ENCODE measurements at places on chromosomes 3 and 15. TPM values are rescaled to one million over a fixed set of nuclear protein-coding genes. Genes with fewer than 3 reads are reported as not detected.
A peak's percentile ranks its signal among the peaks of the same experiment; 100 is the strongest.

The ENTPD3 gene
- not detected for total RNA-seq

DNA sequence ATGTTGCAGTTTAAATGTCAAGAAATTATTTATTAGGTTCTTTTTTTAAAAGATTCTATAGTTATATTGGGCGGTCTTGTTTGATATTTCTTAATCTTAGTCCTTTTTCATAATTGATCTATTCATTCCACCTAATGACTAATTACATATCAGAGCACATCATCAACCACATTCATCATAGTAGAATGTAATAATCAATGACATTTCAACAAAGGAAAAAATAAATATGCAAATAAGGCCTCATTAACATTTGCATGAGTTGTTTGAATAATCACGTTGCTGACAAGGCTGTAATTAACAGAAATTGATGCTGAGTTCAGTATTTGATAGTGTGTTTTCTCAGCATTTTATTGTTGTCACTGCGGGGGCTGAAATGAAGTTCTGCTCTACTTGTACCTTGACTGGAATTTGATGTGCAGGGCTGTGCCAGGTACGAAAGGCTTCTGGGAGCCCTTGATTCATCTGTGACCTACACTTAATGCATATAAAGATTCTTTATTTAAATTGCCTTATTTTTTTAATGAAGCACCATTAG lies 215.7 kb downstream of the TCF12 start:
- H3K27ac ChIP-seq, result peak overlapping the region; percentile 93
- H3K4me1 ChIP-seq, result peaks cover 61% of the 10 kb centered on the region
- no peak for DNase-seq
- H3K36me3 ChIP-seq, result no peaks in the 10 kb centered on the region
- peak overlapping the region; percentile 22 for H3K4me3 ChIP-seq

The HRG gene
- total RNA-seq, result not detected

DNA sequence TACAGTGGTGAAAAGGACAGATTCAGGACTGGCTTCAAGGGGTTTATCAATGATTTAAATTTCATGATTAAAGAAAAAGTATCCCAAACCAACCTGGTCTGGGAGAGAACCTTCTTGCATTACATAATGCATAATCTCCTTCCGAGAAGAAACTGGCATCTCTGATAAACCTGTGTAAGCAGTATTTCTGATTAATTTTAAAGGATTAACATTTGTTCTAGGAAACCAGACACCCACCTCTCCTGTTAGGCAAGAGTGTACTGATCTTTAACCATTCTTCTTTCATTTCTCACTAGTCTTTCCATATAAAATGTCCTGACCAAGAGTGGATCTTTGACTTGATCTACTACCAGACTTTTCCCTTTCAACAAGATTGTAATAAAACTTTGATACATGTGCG lies 22.8 kb upstream of the PPP4R2 start:
- H3K36me3 ChIP-seq, result no peaks in the 10 kb centered on the region
- DNase-seq, result no peak
- H3K27me3 ChIP-seq, result no peaks in the 10 kb centered on the region
- no peak overlapping the region for H3K4me3 ChIP-seq
- no peak overlapping the region for H3K27ac ChIP-seq

GRCh38 chr3:189312866-189313265 lies 141.1 kb downstream of the TPRG1 start:
- no peak overlapping the region for H3K4me3 ChIP-seq
- no peaks in the 10 kb centered on the region for H3K4me1 ChIP-seq
- no peak overlapping the region for H3K27ac ChIP-seq
- no peaks in the 10 kb centered on the region for H3K27me3 ChIP-seq
